ENCODE measurements at places on chromosomes 4 and X.

- DNase-seq = no peak
Observed at GRCh38 chrX:67723580-67724351, 179.9 kb downstream of the AR start.

DNA sequence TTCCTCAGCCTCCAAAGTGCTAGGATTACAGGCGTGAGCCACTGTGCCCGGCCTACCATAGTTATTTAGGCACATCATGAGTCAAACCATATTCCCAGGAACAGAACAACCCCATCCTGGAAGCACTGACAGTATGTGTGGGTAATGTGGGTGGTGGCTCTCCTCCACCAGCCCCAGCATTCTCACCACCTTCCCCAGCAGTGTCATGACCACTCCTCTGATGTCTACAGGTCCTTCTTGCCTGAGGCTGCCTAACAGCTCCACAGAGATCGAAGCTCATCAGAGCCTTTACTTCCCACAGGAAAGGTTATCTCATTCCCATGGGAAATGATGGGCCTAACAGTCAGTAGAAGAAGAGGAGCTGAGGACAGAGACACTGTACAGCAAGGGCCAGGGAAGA lies 129.5 kb upstream of the GPC4 start:
- DNase-seq = no peak

- DNase-seq = no peak
Observed at GRCh38 chr4:91092398-91092980, 965.3 kb downstream of the CCSER1 start.

GRCh38 chr4:9962611-9963314 lies 58.5 kb downstream of the SLC2A9 start:
- DNase-seq = no peak

DNA sequence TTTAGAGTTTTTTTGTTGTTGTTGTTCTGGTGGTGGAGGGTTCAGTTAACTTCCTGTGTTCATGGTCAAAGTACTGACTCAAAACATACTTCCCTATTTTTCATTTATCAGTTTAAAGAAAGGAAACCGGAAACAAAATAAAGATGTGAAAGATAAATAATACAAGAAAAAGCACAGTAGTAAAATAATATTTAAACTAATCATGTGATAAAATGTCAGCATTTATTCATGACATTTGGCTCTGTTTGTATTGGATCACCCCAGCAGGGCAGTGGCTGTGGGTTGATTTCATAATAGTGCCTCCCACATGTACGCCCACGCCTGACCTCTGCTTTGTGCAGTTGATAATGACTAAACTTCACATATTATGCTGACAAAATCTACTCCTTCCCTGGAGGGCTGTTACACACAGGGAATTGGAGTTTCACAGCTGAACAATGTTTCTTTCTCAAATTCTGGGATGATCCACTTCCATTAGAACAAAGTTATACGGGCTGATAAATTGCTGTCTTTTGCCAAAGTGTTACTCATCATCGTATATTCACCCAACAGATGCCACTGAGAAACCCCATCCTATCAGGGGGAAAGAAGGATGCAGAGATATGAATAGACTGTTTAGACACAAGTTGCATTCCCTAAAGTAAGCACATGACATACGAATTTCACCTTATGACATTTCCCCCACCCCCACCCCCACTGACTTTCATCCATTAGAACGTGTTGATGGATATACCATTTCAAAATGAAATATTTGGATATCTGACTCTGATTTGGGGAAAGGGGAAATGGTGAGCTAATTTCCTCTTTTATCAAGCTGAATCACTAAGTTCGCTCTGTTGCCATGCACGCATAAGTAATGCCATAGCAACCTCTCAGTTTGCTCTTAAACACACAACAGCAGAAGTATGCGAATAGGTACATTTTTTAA lies 48.3 kb downstream of the AMELX start:
- no peak for DNase-seq

Measured in activated T-cell treated with anti-CD3 and anti-CD28 coated beads, Interleukin-2, amount 50 U/mL, for 1 hour (primary cell).